Fibroblast of the aortic adventitia (primary cell): ENCODE measurements at places on chromosomes 4 and X. TPM values are rescaled to one million over a fixed set of nuclear protein-coding genes. Genes with fewer than 3 reads are reported as not detected.

DNA sequence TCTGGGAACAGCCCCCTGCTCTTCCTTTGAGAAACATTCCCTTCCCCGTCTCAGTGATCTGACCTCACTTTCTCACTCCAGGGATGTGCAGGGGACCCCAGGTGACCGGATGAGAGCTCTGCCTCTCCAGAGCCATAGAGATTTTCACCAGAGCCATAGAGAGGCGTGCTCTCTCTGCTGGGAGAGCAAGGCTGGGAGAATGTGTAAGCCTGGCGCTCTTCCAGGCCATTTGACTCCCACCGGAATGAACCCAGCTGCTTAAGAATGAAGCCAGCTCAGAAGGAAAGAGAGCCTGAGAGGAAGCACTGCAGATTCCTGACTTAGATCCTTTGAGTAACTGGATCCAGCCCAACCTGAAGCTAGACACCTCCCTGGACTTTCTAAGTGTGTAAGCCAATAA, 106.4 kb downstream of the DHX15 start:
- DNase-seq: peak; percentile 80

Gene MAGEB2
- total RNA-seq: not detected in 2 replicates

Gene FATE1
- not detected in 2 replicates for total RNA-seq

DNA sequence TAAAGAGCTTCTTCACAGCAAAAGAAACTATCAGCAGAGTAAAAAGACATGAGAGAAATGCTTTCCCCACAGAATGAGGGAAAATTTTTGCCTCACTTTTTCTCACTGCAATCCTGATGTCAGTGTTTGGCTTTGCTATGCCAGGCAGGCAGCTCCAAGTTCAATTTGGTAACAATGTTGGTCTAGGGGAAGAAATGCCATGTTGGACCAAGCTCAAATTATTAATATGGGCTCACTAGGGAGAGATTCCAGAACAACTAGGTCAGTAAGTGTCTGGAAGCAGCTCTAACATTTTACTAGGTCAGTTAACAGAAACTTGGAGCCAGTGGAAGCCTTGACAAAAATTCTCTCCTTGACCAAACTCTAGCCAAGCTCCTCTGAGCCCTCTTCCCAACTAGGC, 95.4 kb downstream of the NAF1 start:
- no peak for DNase-seq

Gene RHOXF1
- total RNA-seq: not detected in 2 replicates

DNA sequence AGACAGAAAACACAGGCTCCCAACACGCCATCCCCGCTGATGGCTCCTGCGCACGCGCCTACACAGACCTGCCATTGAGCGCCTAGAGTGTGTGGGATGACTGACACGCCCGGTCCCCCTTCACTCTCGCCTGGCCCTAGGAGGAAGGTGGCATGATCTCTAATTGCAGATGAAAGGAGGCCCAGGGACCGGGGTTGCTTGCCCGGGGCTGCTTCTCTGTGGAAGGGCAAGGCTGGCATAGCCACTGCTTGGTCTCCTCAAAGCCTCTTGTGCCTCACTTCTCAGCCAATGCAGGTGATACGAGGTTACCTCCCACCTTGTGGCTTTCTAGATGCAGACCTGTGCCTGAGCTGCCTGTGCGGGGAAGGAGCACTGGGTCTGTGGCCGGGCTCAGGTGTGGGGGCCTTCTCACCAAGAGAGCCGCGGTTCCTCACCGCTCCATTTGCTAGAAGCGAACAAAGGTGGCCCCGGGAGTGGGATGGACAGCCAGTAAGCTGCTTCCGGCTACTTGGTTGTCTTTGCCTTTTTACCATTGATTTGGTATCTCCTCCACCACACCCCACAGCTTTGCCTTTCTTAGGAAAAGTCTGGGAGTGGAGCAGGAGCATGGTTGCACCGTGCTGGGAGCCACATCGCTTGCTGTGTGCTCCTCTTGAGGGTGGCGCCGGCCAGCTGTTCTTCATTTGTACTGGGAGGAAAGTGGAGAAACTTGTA, 47.0 kb downstream of the TBC1D14 start:
- no peak for DNase-seq

DNA sequence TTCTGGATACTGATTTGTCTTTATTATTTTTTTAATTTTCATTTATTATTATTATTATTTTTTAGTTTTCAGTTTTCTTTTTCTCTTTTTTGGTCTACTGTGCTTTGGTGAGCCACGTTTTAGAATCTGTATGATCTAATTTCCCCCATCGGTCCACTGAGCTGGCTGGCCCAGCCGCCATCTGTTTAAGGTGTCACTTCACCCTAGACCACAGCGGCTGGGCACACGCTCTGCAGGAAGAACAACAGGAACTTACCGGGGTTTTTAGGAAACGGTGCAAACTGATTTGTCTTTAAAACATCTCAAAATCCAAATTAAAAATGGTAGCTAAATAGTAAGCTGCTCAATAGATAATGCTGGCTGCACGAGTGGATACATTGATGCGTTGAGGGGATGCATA, 48.8 kb upstream of the AMOT start:
- no peak for DNase-seq

GRCh38 chrX:130024127-130024526, 41.7 kb downstream of the BCORL1 start:
- DNase-seq: peak; percentile 67

DNA sequence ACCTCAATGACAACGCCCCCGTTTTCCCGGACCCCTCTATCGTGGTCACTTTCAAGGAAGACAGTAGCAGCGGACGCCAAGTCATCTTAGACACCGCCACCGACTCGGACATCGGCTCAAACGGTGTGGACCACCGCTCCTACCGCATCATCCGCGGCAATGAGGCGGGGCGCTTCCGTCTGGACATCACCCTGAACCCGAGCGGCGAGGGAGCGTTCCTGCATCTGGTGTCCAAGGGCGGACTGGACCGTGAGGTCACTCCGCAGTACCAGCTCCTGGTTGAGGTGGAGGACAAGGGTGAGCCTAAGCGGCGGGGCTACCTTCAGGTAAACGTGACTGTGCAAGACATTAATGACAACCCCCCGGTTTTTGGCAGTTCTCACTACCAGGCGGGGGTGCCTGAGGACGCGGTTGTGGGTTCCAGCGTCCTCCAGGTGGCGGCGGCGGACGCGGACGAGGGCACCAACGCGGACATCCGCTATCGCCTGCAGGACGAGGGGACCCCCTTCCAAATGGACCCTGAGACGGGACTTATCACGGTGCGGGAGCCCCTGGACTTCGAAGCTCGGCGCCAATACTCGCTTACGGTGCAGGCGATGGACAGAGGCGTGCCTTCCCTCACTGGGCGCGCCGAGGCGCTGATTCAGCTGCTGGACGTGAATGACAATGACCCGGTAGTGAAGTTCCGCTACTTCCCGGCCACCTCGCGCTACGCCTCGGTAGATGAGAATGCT, 2.2 kb downstream of the FAT4 start:
- peak; percentile 32 for DNase-seq
